LHCN-M2 (cell line): ENCODE measurements at places on chromosomes 4 and X.

DNA sequence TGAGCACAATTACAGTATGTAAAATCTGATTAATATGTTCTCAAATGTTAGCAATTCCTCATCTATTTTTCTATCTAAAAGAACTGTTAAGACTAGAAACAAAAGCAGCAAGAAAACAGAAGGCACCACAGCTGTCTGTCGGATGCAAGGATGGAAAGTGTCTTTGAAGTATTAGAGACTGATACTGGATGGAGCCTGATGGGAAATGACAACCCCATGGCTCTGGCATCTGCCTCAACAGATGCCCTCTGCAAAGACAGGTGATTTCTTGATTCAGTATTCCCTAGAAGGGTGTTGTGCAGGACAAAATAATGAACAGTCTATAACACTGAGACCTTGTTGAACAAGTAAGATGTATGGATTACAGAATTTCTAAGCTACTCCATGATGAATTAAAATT, 19.7 kb downstream of the LRCH2 start:
- DNase-seq: no peak

DNA sequence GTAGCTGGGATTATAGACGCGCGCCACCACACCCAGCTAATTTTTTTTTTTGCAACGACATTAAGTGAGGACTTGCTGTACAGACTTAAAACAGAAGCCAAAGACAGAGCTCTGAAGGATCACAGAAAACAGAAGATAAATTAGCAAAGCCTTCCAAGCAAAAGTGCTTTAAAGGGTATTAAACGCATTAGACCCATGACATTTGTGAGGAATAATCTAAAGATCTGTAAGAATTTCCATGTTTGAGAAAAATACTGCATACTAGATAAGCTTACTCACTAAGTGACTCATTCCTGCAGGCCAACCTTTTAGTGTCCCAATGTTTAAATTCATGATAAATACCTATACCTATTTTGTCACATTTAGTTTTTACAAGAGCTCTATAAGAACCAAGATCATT, 27.4 kb downstream of the SMARCA1 start:
- DNase-seq: no peak

DNA sequence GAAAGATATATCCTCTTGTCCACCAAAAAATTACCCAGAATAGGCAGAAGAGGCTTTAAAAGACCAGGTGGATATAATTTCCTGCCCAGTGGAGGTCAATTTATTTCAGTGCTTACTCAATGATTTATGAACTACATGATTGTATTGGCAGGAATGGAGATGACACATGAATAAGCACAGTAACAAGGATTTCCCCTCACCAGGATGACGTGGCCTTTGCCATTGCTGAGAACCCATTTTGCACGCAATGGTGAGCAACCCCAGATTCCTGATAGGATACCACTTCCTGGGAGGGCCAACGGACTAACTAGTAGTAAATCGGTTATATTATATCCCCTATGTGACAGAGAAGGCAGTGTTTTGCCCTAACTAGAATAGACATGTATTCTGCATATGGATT, 11.6 kb upstream of the TTC29 start:
- DNase-seq: peak; percentile 94

DNA sequence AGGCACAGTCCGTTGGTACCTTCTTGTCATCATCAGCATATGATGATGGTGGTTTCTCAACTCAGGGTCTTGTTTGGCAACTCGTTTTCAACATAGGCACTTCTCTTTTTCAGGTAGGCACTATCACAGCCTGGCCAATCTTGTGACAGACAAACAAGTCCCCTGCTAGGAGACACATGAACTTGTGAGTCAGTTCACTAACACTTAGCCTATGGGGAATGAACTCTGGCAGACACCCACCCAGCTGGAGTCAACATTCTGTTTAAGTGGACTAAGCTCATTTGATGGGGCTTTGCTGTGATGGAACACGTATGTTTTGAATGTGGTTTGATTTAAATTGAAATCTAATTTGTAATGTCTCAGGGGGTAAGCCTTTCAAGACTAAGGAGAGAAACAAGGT, 100.7 kb upstream of the MAMLD1 start:
- DNase-seq: no peak

DNA sequence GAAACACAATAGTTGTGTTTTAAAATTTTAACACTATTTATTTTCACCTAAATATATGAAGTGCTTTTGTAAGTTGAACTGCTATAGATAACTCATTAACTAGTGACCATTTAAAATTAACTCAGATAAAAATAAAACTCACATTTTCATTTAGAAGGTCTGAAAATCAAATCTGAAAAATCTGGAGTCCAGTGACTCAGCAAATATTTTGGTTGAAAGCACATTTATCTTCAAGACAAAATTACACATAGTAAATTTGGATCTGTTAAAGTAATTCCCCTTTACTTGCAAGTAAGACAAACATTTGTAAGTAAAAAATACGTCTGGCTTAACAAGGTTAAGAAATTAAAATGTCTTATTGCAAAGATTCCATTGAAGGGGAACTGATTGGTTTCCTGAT, 589.1 kb downstream of the TRIML1 start:
- DNase-seq: no peak

GRCh38 chrX:14851526-14851925, 21.3 kb downstream of the FANCB start:
- no peak for DNase-seq

GRCh38 chr4:37747772-37748330, 61.7 kb upstream of the RELL1 start:
- DNase-seq: no peak

DNA sequence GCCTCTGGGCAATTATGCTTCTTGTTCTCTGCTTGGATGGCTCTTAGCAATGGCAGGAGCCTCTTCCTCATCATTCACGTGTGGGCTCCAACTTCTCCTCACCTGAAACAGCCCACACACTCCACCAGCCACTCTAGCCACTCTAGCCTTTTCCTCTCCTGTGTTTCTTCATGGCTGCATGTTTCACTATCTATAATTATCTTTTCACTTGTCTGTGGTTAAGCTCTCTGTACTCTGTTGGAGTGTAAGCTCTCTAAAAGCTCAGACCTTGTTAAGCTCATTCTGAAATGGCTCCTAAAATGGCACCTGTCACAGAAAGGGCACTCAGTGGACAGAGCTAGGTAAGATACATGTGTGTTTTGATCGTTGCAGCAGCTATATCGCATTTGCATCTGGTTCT, 80.0 kb downstream of the SH3KBP1 start:
- no peak for DNase-seq

DNA sequence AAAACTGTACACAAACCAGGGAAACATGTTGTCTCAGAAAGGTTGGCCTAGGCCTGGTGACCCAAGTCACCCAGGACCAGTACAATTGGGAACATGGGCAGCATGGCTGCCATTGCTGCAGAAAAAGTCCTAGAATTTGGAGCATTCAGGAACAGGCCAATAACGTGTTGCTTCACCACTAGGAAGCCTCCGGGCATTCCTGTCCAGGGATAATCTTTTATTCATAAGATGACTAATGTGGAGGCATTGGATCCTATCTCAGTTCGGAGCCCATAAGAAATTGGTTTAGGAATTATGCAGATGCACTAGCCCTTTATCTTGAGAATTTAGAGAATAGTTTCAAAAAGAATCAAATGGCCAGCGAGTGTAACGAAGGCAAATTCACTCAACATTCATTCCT, 242.8 kb upstream of the NDST4 start:
- no peak for DNase-seq

- peak; percentile 82 for DNase-seq
Observed at GRCh38 chrX:119240356-119240755, 4.3 kb downstream of the PGRMC1 start.

DNA sequence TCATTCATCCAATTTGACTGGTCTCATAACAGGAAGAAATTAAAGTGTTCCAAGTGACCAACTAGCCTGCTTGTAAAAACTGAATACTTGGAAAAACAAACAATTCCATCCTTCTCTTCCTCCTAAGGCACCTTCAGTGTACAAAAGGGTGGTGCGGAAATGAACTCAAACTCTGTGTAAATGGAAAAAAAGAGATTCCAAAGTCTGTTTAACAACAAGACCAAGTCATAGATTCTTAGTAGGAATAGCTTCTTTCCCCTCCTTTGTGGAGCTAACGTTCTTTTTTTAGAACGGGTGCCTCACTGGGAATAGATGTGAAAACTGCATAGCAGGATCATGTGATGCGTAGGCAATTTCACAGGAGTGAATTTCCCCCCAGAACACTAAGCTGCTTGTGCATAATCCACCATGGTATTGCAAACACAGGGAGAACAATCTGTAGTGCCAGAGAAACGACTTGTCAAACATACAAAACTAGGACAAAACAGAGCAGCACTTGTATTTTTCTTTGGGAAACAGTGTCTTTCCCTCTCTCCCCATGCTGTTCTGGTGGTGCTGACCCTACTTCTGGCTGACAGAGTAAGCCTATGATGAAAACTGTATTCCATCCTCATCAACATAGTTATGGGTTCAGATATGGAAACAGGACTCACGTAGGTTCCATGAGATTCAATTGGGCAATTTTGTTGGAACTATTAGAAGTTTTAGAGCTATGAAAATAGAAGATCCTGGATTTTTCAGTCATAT, 13.2 kb upstream of the SOD3 start:
- no peak for DNase-seq

DNA sequence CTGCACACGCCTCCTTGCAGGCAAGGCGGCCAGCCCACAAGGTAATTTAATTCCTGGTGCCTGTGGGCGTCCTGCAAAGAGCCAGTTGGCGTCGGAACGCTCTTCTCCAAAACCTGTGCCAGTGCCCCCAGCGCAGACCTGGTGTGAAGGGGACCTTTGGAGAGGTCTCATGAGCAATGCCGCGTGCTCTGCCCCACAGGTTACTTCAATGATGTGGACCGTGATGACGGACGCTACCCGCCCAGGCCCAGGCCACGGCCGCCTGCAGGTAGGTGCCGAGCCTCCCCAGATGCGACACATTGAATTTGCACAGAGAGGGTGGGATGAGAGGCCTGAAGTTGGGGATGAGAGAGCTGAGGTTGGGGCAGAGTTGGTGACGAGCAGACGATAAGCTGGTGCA, 34.4 kb upstream of the GYG2 start:
- DNase-seq: no peak

GRCh38 chr4:40682290-40683101, 52.8 kb upstream of the RBM47 start:
- no peak for DNase-seq

- DNase-seq: peak; percentile 82
Observed at GRCh38 chr4:39466747-39467146, 7.9 kb downstream of the LIAS start.

DNA sequence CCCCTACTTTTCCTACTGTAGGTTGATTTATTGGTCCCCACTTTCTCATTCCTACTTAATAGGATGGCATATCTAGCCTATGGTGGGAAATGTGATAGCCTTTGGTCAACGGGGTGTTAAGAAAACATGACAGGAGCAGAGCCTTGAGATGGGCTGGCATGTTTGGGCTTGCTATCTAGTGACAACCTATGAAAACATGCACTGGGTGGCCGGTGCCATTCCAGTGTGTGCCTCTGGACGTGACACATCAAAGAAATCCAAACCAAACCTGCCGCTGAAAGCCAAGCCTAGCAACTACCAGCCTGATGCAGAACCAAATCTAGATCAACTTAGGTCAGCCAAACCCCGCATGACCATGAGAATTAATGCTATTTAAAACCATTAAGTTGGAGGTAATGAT, 317.6 kb downstream of the DMD start:
- DNase-seq: no peak
